Activated naive CD4-positive, alpha-beta T cell treated with Interleukin-2 at 50 U/mL for 16 hours (primary cell): ENCODE measurements at places on chromosomes 6 and 20.

DNA sequence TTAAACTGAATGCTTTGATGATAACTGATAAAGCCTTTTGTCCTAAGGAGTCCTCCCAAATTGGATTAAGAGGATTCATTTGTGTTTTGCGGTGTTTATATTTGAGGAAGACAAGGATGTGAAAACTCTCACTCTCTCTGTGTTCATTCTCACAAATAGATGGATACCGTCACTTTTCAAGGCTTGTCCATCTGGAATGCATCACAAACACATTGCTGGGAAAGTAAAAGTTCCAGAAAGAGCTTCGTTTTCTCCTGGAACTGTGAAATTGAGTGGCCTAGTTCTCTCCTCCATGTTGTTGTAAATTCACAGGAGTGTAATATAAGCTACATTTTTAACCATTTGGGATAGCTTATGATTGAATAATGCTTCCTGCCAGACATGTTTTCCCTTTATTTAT is 581.6 kb upstream of the FLRT3 start:
- DNase-seq: no peak

DNA sequence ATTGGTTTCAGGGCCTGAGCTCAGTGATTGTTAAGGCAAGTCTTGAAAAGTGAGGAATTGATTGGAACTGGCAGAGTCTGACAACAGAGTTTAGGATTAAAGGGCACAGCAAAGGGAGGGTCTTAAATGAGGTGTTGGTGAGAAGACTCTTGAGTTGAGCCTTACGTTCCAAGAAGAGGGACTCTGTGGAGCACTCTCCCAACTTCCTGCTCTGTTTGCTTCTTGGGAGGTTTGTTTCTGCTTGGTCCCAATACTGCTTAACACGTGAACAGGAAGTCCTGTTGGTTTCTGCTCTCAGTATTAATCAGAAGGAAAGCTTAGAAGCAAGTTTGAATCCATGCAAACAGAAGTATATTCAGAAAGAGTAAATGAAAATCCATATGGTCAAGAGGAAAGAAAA is 15.6 kb upstream of the SYNDIG1 start:
- no peak for DNase-seq

DNA sequence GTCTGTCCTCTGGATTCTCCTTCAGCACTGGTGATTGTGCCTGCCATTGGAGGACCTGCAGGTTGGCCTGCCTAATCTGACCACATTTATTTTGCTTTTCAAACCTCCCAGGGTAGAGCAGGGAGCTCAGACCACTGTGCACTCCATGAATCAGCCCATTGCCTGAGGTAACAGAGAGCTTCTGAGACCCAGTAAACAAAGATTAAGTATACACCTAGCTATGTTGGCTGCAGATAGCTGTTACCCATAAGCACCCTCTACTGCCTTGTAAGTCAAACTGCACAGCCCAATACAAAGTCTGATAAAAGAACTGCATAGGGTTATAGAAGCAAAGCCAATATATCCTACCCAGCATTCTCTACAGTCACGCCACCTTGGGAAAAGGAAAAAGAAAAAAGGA is 338.7 kb downstream of the HTR1B start:
- DNase-seq: no peak

DNA sequence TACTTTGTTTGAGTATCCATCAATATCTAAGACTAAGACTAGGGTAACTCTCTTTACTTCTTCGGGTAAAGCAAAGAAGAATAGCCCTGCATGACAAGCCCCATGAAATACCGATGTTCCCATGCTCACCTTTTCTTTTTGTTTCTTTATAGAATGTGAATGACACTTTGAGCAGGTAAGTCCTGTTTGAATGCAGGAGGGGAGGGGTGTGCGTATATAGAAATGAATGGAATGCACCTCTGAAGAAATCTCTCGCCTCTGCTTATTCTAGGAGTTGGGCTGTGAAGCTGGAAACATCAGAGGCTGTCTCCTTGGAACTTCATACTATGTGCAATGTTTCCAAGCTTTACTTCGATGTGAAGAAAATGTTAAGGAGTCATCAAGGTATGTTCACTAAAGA is 10.3 kb downstream of the TRIM38 start:
- DNase-seq: no peak

- no peak for DNase-seq
These were observed 25.8 kb upstream of the SLC17A3 start for GRCh38 chr6:25899580-25900408.

- DNase-seq: no peak
These were observed 58.2 kb downstream of the NEDD9 start for GRCh38 chr6:11174242-11174611.

- DNase-seq: no peak
These were observed 553.4 kb upstream of the CITED2 start for GRCh38 chr6:139927742-139928305.

GRCh38 chr20:13771853-13772453 is 12.8 kb downstream of the ESF1 start:
- DNase-seq: no peak

- no peak for DNase-seq
These were observed 2.1 kb downstream of the C6orf141 start for GRCh38 chr6:49552596-49552995.

GRCh38 chr6:37759221-37760144 is 60.0 kb upstream of the ZFAND3 start:
- DNase-seq: no peak

DNA sequence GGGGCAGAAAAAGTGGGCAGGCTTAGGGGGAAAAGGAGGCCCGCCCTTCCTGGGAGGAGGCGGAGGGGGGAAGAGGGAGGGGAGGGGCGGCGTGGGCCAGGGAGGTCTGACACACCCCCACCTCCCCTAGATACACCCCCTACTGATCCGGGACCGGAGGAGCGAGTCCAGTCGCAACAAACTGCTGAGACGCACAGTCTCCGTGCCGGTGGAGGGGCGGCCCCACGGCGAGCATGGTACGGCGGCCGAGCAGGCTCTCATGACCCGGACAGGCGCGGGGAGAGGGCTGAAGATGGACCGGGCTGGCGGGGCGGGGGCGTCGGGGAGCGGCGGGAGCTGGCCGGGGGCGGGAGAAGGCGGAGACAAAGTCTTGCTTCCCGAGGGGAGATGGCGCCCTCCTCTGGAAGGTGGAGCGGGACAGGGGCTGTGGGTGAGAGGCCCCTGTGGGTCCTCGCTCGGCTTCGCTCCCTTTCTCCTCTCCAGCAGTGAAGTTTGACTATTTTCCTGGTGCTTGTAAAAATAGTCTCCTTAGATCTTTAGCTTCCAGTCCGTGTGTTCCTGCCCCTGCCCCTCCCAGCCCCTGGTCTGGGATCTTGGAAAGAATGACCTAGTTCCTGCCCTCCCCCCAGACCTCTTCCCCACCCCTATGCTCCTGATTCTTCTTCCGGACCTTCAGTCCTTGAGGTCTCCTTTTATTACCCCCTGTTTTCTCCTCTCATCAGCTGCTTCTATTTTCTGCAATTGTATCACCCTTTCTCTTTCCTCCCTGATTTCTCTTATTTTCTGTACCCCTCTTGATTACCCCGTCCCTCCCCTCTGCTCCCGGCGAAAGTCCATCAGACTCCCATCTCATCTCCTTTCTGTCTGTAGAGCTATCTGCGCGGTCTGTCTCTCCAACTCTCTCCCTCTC is 6.1 kb downstream of the SYNGAP1 start:
- peak; percentile 82 for DNase-seq

GRCh38 chr6:119337252-119337651 is 12.3 kb downstream of the MAN1A1 start:
- DNase-seq: no peak
